ENCODE measurements at places on chromosomes 5 and 9. TPM values are rescaled to one million over a fixed set of nuclear protein-coding genes. Genes with fewer than 3 reads are reported as not detected.

The TCF7 gene
- total RNA-seq = 87.9 TPM

DNA sequence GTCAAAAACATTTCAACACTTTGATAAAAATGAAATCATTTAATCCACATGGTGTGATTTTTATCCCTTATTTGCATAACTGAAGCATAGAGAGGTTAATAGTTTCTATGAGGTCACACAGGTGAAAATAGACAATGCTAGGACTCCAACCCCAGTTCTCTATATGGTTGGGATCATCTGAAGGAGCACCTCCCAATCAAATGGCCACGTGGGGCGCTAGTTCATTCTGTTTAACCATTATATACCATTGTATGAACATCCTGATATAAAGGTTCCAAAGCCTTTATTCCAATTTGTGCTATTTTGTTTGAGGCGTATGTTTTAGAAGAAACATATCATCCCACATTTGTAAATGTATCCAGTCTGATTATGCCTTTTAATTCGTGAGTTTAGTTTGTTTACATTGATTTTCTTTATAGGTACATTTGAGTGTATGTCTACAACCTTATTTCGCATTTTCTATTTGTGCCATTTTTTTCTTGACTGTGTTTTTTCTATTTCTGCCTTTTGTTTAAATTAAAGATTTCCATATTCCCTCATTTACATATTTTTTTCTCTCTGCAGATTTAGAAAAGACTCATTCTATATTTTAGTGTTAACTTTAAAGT is 1092.0 kb downstream of the MAT2B start:
- H3K36me3 ChIP-seq = no peaks in the 10 kb centered on the region
- H3K27me3 ChIP-seq = no peaks in the 10 kb centered on the region
- H3K4me3 ChIP-seq = no peak overlapping the region

- H3K36me3 ChIP-seq = no peaks in the 10 kb centered on the region
- H3K4me1 ChIP-seq = peaks cover 36% of the 10 kb centered on the region
- no peak overlapping the region for H3K27ac ChIP-seq
- no peak overlapping the region for H3K4me3 ChIP-seq
- peaks cover under 1% of the 10 kb centered on the region for H3K27me3 ChIP-seq
- DNase-seq = no peak
Measured at GRCh38 chr9:5509573-5509972, 758 bp upstream of the PDCD1LG2 start.

DNA sequence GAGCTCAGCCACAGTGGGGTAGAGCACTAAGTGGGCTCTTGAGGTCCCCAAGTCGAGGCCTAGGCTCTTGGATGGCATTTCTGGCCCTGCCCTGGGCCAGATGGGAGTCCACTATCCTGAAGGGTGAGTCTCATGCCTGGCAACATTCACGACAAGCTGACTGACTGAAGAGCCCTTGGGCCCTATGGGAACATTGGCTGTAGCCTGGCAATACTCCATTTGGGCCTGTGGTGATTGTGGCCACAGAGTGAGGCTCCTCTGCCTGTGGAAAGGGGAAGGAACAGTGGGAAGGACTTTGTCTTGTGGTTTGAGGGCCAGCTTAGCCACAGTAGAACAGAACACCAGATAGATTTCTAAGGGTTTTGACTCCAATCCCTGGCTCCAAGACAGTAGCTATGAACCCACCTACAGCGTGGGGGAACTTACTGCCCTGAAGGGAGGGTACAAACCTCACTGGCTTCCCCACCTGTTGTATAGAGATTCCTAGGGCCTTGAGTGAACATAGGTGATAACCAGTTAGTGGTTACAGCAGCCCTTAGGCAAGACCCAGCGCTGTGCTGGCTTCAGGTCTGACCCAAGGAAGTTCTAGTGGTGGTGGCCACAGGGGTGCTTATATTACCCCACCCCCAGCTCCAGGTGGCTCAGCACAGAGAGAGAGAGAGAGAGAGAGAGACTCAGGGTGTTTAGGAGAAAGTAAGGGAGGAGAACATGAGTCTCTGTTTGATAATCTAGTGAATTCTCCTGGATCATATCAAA is 72.4 kb downstream of the KIAA0825 start:
- no peaks in the 10 kb centered on the region for H3K27me3 ChIP-seq
- DNase-seq = no peak
- H3K36me3 ChIP-seq = peaks cover 10% of the 10 kb centered on the region
- H3K27ac ChIP-seq = no peak overlapping the region
- H3K4me1 ChIP-seq = no peaks in the 10 kb centered on the region
- no peak overlapping the region for H3K4me3 ChIP-seq

DNA sequence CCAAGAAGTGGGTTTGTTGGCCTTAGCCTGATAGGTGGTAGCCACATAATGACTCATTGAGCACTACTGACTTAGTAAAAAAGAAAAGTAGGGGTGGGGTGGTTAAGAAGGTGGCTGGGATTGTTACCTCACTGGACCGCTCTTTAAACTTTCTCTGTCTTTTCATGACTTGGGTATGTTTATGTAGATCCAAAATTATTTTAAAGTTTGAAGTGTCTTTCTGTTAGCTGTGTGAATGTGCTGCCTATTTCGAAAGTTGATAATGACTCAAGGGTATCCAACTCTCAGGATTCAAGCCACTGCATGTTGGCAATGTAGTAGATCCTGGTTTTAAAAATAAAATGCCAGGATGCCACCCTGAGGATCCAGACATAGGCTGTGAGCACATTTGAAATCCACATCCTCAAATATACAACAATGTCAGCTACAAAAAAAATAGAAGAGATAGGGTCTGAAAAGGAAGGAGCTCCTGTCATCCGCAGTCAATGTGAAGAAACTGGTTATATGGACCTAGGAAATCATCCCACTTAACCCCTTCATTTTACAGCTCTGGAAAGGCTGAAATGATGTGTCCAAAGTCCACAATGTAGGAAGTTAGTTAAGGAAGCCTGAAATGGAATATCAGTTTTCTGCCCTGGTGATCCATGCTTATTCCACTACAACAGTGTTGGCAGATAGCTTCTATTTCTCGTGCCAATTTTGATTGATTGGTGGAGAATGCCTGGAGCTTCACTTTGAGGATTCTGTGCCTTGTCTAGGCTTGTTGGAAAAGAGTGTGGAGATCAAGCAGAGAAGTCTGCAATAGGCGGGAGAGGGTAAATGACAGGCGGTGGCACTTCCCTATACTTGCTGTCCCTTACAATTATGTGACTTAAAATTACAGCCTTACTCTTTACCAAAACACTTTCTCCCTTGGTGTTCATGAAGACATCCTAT is 23.4 kb downstream of the ZNF462 start:
- no peak for DNase-seq
- peaks cover 2% of the 10 kb centered on the region for H3K27me3 ChIP-seq
- no peak overlapping the region for H3K27ac ChIP-seq
- no peak overlapping the region for H3K4me3 ChIP-seq
- no peaks in the 10 kb centered on the region for H3K36me3 ChIP-seq

DNA sequence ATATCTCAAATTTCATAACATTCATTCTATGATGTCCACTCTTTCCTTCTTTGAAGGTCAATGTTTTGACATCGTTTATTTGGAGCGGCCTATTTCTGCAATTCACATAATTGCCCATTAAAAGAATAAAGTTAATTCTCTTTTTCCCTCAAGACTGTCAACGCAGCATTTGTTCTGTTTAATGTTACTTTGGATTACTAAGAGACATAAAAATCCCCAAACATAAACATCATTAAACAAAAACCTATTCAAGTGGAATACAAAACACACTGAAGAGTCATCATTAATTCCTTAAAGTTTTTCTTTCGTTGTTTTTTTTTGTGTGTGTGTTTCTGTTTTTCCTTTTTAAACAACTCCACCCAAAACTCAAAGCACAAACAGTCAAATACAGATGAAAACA is 151.1 kb downstream of the TRPM6 start:
- DNase-seq = no peak
- H3K4me3 ChIP-seq = no peak overlapping the region
- no peaks in the 10 kb centered on the region for H3K4me1 ChIP-seq
- H3K27ac ChIP-seq = no peak overlapping the region
